Gastrocnemius medialis (tissue), 4 donors: ENCODE measurements at places on chromosomes 6 and 20. TPM values are rescaled to one million over a fixed set of nuclear protein-coding genes. Genes with fewer than 3 reads are reported as not detected.
A peak's percentile ranks its signal among the peaks of the same experiment; 100 is the strongest.

GRCh38 chr6:142301651-142302391, at the start of gene ADGRG6:
Gene ADGRG6, plus strand, starts transcription at chr6:142302007. Its CDS starts 323 bp downstream, at chr6:142302330.
- no peaks in the 10 kb centered on the region for H3K4me1 ChIP-seq
- no peak within 1 kb of the TSS for H3K27ac ChIP-seq
- H3K4me3 ChIP-seq: peak within 1 kb of the TSS; percentile 52
- no peaks in the 10 kb centered on the region for H3K36me3 ChIP-seq

- H3K27ac ChIP-seq: no peak overlapping the region
- no peak for DNase-seq
- no peaks in the 10 kb centered on the region for H3K36me3 ChIP-seq
- H3K4me1 ChIP-seq: no peaks in the 10 kb centered on the region
- no peak overlapping the region for H3K4me3 ChIP-seq
Observed at GRCh38 chr6:148251891-148252290, 90.7 kb upstream of the SASH1 start.

DNA sequence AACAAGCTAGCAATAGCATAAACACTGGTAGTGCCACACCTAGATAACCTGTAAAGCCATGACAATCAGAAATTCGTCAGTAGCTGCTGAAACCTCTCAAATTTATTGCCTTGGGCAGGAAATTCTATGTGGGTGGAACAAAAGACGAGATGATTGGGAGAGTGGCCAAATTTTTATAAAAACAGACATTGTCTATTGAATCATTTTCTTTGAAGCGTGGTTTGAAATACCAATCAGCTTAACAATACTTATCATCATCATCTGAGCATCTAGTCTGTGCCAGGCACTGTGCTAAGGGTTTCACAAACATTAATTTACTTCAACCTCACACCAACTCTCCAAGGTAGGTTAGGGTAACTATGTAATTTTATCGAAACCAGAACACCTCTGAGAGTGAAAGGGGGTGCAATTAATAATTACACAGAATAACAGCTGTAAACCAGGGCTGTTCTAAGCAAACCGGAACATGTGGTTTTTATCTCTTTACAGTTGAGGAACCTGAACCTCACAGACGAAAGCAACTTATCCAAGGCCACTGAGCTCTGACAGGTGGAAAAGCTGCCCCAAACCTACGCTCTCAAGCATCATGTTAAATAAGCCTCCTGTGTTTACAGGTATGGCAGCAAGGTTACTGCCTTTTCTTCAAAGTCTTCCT, 43.4 kb downstream of the NHSL1 start:
- H3K4me1 ChIP-seq: no peaks in the 10 kb centered on the region
- no peak overlapping the region for H3K27ac ChIP-seq
- H3K4me3 ChIP-seq: no peak overlapping the region
- H3K36me3 ChIP-seq: no peaks in the 10 kb centered on the region

- H3K27ac ChIP-seq: no peak overlapping the region
- H3K4me3 ChIP-seq: no peak overlapping the region
- H3K27me3 ChIP-seq: no peaks in the 10 kb centered on the region
- H3K4me1 ChIP-seq: peaks cover 16% of the 10 kb centered on the region
- H3K36me3 ChIP-seq: no peaks in the 10 kb centered on the region
- DNase-seq: no peak
Observed at GRCh38 chr6:154487367-154488247, 22.9 kb downstream of the CNKSR3 start.

DNA sequence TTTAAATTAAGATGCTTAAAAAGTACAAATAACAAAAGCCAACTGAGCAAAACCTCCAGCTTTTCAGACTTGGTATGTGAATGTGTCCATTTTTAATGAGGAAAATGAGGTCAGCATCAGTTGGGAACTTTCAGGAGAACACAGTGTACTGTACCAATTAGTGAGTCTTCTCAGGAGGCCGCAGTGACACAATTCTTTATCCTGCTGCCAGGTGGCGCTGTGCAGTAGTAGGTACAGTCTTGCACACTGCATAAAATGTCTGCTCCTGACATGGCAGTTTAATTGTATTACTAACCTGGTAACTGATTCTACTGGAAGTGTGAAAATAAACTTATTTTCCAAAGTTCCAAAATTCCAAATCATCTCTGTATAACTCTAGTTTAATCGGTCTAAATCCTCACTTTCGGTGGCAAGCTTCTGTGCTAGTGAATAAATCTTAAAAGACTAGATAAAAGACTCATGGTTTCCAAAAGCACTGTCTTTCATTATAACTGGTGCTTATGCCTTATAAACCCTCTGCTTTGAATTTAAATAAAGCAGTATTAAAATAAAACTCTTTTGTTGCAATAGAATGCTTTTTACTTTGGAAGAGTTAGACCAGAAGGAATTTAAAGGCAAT, 214.8 kb upstream of the MMS22L start:
- H3K27ac ChIP-seq: no peak overlapping the region
- no peak overlapping the region for H3K4me3 ChIP-seq

DNA sequence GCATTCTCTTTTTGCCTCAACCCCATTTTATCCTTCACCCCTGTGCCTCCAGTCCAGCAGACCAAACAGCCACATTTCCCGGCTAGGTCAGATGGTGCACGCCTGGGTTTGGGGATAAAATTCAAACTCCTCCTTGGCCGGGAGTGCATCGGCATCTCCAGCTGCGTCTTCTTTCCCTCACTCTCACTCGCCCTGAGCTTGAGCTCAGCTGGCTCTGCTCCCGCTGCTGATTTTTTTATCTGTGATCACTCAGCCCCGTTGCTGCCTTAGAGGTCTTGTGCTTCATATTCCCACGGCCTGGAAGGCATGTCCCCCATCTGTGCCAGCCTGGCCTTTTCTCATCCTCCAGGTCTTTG, 6.8 kb upstream of the EZR start:
- H3K36me3 ChIP-seq: no peaks in the 10 kb centered on the region
- peak overlapping the region; percentile 38 for H3K27ac ChIP-seq
- H3K4me3 ChIP-seq: no peak overlapping the region
- DNase-seq: no peak

GRCh38 chr20:6718662-6719368, 48.7 kb upstream of the BMP2 start:
- H3K27me3 ChIP-seq: no peaks in the 10 kb centered on the region
- no peak overlapping the region for H3K27ac ChIP-seq
- no peaks in the 10 kb centered on the region for H3K4me1 ChIP-seq
- DNase-seq: no peak
- H3K36me3 ChIP-seq: no peaks in the 10 kb centered on the region

- no peak overlapping the region for H3K4me3 ChIP-seq
- DNase-seq: no peak
- H3K27me3 ChIP-seq: no peaks in the 10 kb centered on the region
- H3K36me3 ChIP-seq: no peaks in the 10 kb centered on the region
- H3K27ac ChIP-seq: peak overlapping the region; percentile 54
- peaks cover 31% of the 10 kb centered on the region for H3K4me1 ChIP-seq
Observed at GRCh38 chr6:130929036-130929678, 102.0 kb downstream of the SMLR1 start.

- no peak overlapping the region for H3K4me3 ChIP-seq
- H3K27ac ChIP-seq: no peak overlapping the region
- H3K36me3 ChIP-seq: no peaks in the 10 kb centered on the region
- H3K4me1 ChIP-seq: peaks cover 16% of the 10 kb centered on the region
- H3K27me3 ChIP-seq: no peaks in the 10 kb centered on the region
Observed at GRCh38 chr6:109097661-109098060, 2.4 kb downstream of the CEP57L1 start.

DNA sequence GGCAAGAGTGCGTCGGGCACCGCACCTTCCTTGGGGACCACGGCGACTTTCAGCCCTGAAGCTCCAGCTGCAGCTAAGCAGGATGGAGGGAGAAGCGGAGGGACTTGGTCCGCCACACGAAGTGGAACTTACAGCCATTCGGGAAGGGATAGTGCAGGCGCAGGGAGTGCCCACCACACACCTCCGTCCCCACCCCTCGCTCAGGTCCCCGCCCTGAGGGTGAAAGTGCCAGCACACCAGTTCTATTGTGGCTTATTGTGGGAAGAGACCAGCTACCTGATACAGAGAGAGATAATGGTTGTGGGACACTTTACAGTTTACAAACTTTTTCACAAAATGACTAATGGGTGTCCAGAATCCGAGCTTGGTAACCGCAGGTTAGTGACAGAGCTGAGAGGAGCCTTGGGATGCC, 76.1 kb downstream of the IRF4 start:
- H3K36me3 ChIP-seq: no peaks in the 10 kb centered on the region
- H3K4me1 ChIP-seq: no peaks in the 10 kb centered on the region
- H3K4me3 ChIP-seq: no peak overlapping the region
- H3K27ac ChIP-seq: no peak overlapping the region
- DNase-seq: no peak

- DNase-seq: no peak
- H3K4me1 ChIP-seq: no peaks in the 10 kb centered on the region
- H3K27me3 ChIP-seq: no peaks in the 10 kb centered on the region
- H3K27ac ChIP-seq: no peak overlapping the region
Observed at GRCh38 chr6:70113171-70113570, 189.7 kb downstream of the COL9A1 start.

DNA sequence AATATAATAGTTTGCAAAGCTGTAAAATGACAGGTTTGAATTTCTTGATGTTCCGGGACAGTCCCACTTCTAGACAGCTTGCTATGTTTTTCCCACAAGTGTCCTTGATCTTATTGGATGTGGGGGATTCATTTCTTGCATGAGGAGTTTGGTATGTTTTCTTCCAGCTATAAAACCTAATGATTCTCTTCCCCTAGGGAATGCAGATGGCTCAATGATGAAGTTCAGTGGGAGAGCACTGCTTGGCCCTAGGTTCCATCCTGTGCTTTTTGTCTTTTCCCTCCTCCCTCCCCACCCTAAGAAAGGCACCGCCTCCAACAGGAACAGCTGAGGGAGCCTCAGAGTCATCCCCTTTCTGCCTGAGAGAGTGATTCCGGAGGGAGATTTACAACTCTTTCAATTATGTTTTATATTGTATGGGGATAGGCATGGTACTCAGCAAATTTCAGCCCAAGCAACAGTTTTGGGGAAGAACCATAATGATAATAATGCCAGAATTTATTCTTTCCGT, 149.2 kb downstream of the PHACTR1 start:
- no peaks in the 10 kb centered on the region for H3K36me3 ChIP-seq
- no peak overlapping the region for H3K27ac ChIP-seq
- H3K4me3 ChIP-seq: no peak overlapping the region
- DNase-seq: no peak
- H3K27me3 ChIP-seq: no peaks in the 10 kb centered on the region

DNA sequence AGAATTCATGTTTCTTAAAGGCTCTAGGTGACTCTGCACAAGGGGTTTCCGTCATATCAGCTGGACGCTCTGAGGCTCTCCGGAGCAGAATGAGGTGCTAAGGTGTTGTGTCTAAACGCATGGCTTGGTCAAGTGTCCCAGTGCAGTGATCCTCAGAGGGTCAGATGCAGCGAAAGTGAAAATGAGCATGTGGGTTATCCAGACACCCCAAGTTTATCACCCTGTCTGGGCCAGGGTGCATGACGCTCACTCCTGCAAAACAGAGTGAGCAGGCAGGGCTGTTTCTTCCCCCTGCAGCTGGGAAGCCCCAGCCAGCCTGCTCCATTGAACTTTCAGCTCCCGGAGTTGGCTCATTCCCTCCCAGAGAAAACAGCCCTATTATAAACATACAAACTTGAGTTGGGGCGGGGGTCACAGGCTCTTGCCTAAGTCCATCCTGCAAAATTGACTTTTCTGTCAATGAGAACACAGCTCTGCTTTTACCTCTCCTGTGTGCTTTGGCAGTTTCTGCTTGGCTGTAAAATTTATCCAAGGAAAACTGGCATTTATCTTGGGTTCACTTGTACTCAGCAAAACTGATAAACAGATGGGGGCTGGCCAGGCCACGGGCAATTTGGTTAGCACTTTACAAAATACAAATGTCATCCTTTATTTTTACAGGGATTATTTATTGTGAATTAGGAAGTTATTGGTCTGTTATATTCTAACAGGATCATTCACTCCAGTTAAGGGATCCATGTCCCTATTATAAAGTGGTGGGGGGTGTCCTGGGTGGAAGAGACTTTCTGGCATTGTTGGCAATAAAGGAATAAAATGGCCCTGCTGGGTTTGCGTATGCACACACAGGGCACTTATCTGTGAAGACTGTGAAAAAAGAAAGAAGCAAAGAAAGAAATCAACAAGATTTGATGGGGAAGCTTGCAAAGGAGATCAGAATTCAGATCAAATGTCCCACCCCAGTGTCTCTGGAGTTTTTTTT, 154.9 kb downstream of the FOXA2 start:
- H3K36me3 ChIP-seq: no peaks in the 10 kb centered on the region
- no peaks in the 10 kb centered on the region for H3K4me1 ChIP-seq
- H3K4me3 ChIP-seq: no peak overlapping the region

DNA sequence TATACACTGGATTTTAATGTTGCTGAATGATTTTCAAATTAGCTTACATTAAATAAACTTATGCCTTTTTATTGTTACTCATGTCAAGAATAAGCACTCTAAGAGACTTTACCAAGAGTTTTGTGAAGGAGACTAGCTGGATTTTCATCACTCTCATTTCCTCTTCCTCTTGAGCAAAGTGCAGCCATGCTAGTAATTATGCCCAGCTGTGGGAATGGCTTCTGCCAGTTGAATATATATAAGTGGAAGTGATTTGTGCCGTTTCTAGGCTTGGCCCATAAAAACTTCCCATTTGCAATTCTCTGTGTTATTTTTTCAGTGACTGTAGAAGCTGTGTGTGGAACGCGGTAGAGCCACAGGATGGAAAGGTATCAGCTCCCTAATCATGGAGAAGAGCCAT, 255.8 kb downstream of the HDGFL1 start:
- no peak overlapping the region for H3K27ac ChIP-seq
- H3K4me3 ChIP-seq: no peak overlapping the region
- no peaks in the 10 kb centered on the region for H3K36me3 ChIP-seq
- H3K4me1 ChIP-seq: peaks cover 14% of the 10 kb centered on the region

DNA sequence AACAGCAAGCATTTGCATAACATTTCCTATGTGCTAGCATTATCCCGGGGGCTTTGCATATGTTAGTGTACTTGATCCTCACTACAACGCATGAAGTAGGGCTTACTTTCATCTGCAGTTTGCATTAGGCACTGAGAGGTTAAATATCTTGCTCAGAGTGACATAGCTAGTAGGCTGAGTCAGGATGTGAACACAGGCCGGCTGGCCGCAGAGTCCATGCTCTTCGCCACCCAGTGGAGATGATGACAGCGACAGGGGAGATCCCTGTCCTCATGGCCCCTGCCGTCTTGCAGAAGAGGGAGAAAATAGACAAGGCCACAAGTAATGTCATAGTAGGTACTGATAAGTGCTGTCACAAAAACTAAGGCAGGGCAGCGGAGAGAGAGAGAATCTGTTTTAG, 46.9 kb downstream of the LYRM4 start:
- no peak overlapping the region for H3K27ac ChIP-seq
- no peaks in the 10 kb centered on the region for H3K36me3 ChIP-seq

- H3K4me3 ChIP-seq: no peak overlapping the region
- no peak overlapping the region for H3K27ac ChIP-seq
- H3K4me1 ChIP-seq: no peaks in the 10 kb centered on the region
- no peak for DNase-seq
Observed at GRCh38 chr20:939606-940005, 23.5 kb upstream of the ANGPT4 start.

The CPXM1 gene
- not detected for total RNA-seq

The CTCFL gene
- not detected for total RNA-seq

The GSTA1 gene
- not detected for total RNA-seq

The CDH26 gene
- total RNA-seq: 0.41 TPM

The PPARD gene
- total RNA-seq: 10.5 TPM

The GPR6 gene
- total RNA-seq: not detected
